ENCODE measurements at places on chromosomes 2 and 18.

DNA sequence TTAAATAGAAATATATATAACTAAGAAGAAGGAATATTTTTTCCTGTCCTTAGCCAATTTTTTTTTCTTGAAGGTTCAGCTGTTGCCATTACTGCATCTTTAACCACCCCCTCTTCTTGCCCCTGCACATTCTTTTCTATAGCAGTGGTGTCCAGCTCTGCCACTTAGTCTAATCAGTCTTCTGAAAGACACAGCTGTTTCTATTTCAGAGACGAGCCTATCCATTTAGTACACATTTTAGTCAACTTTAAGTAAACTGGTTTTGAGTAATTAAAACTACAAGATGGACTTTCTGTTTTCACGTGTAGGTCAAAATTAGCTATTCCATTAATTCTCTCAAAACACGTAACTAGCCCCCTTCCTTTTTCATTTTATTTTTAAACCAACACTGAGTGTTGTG is 21.0 kb downstream of the SPOPL start:
- DNase-seq: no peak

DNA sequence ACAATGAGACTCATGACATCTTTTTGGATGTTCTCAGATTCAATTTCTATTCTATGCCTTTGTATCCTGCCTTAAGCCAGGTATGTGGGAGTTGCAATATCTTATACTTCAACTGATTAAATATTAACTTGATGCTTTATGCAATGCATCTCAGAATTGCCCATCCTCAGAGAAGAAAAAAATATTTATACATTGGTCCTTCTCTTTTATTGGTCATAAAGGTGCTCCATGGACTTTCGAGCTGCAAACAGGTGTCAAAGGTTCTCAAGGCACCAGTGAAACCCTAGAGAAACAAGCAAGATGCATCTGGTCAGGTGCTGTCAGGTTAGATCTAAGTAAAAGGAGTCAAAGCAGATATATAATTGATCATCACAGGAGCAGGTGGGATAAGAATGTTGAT is 690.5 kb downstream of the PLCL1 start:
- no peak for DNase-seq

DNA sequence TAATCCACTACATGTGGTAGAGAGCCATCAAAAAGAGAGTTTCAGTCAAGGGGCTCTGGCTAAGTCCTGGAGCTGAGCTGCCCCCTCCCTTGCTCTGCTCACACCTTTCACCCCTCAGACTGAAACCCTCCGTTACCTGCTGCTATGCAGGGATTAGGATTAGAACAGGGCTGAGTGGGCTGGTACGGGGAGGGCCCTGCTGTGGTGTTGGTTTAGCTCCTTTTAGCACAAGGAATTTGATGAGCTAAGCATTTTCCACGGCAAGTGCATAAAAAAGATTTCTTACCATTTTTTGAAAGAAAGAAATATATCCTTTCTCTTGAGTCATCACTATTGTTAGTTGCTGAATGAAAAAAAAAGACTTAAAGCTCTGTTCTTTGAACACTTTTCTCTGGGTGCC is 46.3 kb downstream of the TCF7L1 start:
- no peak for DNase-seq

GRCh38 chr2:53583583-53583982 is 184.0 kb upstream of the CHAC2 start:
- DNase-seq: no peak

DNA sequence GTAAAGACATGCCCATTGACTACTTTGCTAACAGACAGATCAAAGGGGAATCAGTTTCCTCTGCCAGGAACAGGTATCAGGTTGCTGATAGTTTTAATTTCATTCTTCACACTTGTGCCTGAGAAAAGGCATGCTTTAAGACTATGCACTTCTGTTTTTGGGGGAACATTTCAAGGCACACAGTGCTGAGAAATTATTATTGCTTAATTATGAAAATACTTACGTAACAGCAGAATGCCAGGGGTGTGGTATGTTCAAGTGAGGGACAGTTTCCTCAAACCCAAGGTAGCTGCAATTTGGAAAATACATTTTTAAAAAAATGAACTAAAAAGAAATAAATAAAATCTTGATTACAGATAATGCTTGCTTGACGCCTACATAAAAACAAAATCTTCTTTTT is 1746.1 kb upstream of the PIK3C3 start:
- DNase-seq: no peak

DNA sequence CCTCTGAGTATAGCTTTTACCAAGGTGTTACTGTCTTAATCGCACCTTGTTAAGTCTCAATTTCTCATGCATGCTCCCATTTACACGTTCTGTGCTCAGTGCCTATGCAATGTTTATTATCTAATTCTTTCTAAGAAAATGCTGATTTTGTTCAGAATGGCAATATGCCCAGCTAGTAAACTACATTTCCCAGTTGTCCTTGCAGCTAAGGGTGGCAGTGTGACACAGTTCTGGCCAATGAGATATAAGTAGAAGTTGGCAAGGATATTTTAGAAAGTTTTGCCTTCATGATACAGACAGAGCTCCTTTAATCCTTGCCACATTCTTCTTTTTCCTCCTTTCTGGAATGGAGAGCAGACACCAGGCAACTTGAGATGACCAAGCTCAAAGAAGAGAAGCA is 45.3 kb downstream of the POLE4 start:
- DNase-seq: no peak

- no peak for DNase-seq
Observed at GRCh38 chr2:72326759-72327158, 179.1 kb upstream of the CYP26B1 start.

- no peak for DNase-seq
Observed at GRCh38 chr2:172893111-172893510, 157.5 kb downstream of the RAPGEF4 start.

DNA sequence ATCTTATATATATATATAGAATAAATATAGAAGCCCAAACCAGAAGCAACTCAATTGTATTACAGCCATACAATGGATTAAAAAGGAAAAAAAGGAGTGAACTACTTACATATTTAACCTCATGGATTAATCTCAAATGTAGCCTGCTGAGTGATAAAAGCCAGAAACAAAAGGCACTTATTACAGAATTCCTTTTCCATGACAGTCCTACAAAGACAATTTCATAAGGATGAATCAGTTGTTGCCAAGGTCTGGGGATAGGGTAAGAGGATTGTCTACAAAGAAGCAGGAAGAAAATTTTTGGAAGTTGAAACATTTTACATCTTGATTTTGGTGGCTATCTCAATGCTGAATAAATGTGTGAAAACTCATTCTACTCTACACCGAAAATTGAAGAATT is 103.9 kb upstream of the DCC start:
- no peak for DNase-seq

DNA sequence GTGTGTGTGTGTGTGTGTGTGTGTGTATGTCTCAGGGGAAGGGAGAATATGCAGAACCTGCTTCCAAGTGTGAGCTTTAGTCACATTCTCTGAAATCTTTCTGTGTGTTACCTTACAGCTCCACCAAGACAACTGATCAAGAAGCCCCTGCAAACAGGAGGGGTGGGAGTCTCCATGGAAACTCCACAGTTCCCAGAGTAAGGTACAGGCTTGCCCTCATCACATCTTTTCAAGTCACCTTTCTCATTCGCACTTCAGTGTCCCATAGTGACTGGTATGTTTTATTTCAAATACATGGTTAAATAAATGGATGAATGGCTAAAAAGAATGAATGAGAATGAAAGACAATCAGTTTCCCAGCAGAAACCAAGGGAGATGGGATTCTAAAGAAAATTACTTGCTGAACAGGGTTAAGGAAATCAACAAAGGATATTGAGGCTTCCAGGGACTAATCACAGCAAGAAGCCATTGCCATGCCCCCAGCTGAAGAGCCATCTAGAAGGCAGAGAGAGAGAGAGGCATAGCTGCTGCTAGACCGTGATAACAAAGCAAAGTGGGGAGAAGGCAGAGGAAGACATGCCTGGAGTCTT is 987.2 kb upstream of the CELF4 start:
- DNase-seq: no peak

- no peak for DNase-seq
Observed at GRCh38 chr2:128409326-128410034, 90.8 kb upstream of the HS6ST1 start.

DNA sequence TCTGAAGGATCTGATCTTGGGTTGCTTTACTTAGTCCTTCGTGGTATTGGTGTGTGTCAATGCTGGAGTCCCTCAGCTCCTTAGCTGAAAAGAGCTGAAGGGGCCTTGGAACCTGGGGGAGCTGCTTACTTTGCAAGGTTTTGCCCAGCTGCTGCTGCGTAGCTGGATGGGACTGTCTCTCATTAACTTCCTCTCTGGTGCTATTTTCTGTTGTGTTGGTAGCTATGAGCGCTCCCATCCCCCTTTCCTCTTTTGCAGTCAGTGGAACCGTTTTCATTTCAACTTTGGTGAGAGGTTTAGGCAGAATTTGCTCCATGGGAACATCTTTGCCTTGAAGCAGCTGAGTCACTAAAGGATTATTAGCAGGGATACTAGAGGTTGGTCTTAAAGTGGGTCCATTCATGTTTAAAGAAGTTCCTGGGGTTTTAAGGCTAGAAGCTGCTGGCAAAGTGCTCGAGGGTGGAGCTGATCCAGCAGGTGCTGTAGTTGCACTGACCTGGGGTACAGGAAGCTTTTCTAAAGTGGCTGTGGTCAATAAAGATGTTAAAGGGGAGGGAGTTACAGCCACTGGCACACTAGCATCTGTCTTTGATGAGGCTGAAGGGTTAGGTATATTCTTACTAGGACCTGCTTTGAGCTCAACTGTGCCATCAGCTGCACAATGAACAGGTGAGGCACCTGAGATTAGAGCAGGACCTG is 69.9 kb upstream of the DTNB start:
- DNase-seq: no peak

DNA sequence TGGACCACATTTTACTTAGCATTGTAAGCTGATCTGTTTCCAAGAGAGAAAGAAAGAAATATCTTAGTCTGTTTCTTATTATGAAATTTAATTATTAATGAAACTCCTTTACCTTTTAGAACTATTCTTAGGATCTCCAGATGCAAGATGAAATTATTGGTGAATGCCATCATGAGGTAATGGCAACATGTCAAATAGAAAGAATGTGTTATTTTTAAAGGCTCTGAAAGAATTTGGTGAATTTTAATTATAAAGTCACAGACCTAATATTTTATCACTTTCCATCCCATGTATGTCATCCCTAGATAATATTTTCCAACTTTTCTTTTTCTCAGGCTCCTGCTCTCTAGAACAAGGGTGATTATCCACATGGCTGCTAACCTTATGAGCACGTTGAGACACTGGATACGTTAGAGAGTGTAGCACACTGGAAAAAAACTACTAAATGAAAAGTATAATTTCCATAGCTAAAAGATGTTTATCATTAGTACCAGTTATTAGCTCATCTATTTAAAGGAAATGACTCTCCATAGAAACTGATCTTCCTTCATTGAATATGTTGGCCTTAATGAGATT is 95.2 kb upstream of the SCG2 start:
- no peak for DNase-seq

DNA sequence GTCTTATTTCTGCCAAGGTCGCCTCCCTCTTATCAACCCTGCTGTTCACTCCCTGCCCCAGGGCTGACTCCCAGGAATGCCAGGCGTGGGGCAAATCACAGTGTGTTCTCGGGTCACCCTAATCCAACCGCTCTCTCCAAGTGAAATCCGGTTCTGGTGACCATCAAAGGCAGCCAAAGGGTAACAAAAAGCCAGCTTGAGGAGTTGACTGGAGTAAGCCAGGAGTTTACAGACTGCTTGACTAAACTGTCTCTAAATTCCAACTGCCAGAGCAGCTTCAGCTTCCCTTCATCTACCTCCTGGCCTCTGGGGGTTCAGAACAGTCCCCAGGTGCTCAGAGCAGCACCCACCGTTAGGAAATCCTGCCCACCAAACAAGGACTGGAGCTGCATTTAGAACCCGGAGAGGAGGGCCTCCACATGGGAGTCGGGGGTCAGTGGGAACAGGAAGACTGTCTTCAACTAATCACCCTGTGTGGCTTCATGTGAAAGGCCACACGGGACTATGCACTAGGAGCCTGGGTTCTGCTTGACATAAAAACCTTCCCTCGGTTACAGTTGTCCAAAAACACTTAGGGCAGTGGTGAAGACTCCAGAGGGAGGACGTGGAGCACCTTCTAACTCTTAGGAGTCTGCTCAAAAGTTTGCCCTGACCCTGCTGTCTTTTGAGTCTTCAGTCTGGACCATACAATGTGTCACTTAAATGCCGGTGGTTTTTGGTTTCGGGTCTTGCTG is 24.2 kb upstream of the MCFD2 start:
- DNase-seq: no peak

DNA sequence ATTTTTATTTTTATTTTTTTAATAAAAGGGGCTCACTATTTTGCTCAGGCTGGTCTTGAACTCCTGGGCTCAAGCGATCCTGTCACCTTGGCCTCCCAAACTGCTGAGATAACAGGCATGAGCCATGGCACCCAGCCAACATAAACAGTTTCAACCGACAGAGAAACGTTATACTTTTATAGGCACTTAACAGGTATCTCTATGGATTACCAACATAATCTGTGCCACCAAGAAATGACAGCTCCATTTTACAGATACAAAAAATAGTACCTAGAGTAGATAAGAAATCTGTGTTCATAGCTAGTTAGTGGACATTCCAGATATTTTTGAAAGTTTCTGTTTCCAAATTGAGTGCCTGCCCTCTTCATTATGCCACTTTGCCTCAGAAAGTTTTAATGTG is 1316.7 kb downstream of the LRP1B start:
- no peak for DNase-seq

GRCh38 chr2:173427887-173428668 is 73.4 kb downstream of the CDCA7 start:
- peak; percentile 79 for DNase-seq

- DNase-seq: no peak
Observed at GRCh38 chr2:29841386-29842004, 79.9 kb downstream of the ALK start.

DNA sequence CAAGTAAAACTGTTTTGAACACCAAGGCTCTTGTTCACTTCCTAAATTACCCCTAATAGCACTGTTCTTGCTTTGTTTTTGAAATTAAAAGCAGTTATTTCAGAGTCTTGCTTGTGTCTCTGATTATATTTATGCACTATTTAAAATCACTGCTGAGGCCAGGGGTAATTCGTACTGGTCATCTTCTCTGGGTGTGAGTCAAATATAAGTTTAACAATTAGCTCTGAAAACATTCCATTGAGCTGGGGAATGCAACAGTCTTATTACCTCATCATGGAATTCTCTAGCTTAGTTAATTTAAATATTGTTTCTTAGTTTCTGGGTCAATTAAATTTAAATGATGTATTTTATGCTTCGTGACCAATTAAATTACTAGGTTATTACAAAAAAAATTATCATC is 135.0 kb downstream of the MEIS1 start:
- no peak for DNase-seq

GRCh38 chr18:23181547-23181946 is 46.3 kb downstream of the CABLES1 start:
- peak; percentile 18 for DNase-seq

DNA sequence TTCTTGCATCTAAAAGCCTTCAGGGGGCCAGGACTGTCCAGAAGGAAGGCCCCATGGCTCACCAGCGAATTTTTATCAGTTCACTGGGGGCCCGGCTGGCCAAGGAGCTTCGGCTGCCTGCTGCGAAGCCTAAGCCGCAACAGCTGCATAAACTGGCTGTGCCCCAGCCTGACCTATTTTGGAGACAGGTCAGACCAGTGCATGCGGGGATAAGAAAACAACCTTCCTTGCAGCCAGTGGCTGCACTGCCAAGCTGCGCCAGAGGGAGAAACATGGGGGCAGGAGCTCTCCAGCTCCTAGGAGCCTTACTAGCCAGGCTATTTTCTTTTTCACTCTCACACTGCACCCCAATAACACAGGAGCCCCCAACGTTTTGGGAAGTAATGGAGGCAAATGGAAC is 15.2 kb downstream of the PAX3 start:
- DNase-seq: peak; percentile 33

GRCh38 chr2:73917696-73918207 is 8.9 kb upstream of the DGUOK start:
- DNase-seq: no peak

- no peak for DNase-seq
Observed at GRCh38 chr2:204012072-204012653, 75.6 kb downstream of the ICOS start.
